ENCODE measurements at places on chromosomes 3 and 15.

- DNase-seq, result no peak
Measured at GRCh38 chr3:513301-513700, 316.7 kb downstream of the CHL1 start.

DNA sequence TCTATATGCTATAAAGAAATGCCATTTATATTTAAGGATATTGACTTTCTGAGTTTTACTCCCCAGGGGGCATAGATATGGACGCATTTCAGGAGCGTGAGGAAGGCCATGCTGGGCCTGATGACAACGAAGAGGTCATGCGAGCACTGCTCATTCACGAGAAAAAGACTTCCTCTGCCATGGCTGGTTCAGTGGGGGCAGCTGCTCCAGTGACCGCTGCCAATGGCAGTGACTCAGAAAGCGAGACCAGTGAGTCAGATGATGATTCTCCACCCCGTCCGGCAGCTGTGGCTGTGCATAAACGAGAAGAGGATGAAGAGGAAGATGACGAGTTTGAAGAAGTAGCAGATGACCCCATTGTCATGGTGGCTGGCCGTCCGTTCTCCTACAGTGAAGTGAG lies 38.4 kb downstream of the GTF2E1 start:
- no peak for DNase-seq

GRCh38 chr3:114436182-114436581 lies 142.4 kb downstream of the TIGIT start:
- no peak for DNase-seq

DNA sequence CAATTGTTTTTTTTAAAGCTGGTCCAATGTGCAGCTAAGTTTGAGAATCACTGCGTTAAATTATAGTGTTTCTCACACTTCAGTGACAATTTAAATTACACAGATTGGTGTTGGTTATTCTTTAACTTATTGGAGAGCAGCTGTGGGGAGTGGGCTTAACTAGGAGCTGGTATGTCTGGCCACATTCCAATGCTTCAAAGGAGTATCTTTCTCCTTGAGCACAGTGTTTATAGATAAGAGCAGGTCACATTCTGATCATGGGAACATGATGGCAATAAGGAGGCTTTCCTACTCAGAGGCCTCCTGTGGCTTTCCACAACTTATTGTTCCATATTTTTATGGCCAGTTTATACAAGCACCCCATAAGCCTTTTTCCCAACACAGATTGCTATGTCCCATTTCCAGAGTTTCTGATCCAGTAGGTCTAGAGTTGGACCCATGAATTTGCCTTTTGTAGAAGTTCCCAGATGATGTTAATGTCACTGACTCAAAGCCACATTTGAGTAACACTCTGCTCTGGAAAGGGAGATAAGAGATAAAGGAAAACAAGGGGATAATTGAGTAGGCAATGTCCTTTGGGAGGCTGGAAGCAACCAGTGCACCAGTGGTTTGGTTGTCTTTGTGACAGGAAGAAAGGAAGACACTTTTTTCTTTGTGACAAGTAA lies 33.0 kb upstream of the PLSCR4 start:
- no peak for DNase-seq

- DNase-seq, result no peak
Measured at GRCh38 chr15:39255760-39256159, 325.1 kb upstream of the THBS1 start.

GRCh38 chr3:124248471-124249028 lies 256.6 kb upstream of the ROPN1 start:
- DNase-seq, result no peak

GRCh38 chr15:27414168-27414870 lies 443.3 kb downstream of the GABRG3 start:
- no peak for DNase-seq

GRCh38 chr3:53589806-53590205 lies 95.4 kb downstream of the CACNA1D start:
- no peak for DNase-seq

GRCh38 chr15:70060993-70061305 lies 36.8 kb downstream of the TLE3 start:
- DNase-seq, result no peak

GRCh38 chr3:51896607-51897305 lies 6.4 kb downstream of the IQCF1 start:
- no peak for DNase-seq

DNA sequence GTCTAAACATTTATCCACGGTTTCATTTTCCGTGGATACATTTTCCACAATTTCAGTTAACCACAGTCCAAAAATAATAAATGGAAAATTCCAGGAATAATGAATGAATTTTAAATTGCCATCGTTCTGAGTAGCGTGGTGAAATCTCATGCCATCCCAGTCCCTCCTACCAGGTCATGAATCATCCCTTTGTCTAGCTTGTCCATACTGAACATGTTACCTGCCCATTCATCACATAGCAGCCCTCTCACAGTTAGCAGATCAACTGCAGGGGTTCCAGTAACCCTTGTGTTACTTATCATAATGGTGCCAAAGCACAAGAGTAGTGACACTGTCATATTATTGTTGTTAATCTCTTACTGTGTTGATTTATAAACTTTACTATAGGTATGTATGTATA lies 124.5 kb downstream of the GSK3B start:
- DNase-seq, result no peak

DNA sequence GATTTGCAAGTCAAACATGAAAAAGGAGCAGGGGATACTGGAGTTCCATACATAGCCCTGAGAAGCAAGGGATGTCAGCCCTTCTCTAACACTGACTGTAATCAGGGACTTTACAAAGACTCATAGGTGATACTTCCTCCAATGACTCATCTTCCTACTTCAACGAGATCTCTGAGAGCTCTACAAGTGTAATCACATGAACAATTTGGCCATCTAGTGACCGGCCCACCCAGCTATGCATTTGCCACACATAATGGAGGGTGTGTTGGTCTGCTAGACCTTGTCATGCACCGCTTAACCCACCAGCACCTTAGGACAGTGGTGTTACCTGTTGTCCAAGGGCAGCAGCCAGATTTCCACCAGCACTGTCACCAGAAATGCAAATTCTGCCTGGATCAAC lies 75.3 kb downstream of the NCEH1 start:
- no peak for DNase-seq

DNA sequence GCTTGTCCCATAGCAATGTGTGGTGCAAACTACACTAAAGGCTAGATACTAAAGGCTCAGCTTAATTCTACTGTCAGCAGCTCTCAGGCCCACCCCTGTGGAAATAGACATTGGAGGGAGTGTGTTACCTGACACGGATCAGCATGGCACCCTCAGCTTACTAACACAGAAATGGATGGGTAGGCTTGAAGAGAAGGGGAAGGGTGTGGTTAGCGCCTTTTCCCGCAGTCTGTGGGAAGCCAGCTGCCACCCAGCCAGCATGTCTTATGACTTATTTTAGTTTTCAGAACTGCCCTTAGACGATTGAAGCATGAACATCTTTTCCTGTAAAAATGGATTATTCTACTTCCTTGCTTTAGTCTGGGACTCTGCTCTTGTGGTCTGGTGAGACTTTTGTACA lies 25.8 kb upstream of the ADPGK start:
- no peak for DNase-seq

GRCh38 chr3:65732051-65732935 lies 306.4 kb downstream of the MAGI1 start:
- DNase-seq, result peak; percentile 83

- DNase-seq, result no peak
Measured at GRCh38 chr3:133925960-133926735, 30.5 kb upstream of the RAB6B start.

GRCh38 chr3:187586226-187586625 lies 84.0 kb downstream of the SST start:
- DNase-seq, result no peak

DNA sequence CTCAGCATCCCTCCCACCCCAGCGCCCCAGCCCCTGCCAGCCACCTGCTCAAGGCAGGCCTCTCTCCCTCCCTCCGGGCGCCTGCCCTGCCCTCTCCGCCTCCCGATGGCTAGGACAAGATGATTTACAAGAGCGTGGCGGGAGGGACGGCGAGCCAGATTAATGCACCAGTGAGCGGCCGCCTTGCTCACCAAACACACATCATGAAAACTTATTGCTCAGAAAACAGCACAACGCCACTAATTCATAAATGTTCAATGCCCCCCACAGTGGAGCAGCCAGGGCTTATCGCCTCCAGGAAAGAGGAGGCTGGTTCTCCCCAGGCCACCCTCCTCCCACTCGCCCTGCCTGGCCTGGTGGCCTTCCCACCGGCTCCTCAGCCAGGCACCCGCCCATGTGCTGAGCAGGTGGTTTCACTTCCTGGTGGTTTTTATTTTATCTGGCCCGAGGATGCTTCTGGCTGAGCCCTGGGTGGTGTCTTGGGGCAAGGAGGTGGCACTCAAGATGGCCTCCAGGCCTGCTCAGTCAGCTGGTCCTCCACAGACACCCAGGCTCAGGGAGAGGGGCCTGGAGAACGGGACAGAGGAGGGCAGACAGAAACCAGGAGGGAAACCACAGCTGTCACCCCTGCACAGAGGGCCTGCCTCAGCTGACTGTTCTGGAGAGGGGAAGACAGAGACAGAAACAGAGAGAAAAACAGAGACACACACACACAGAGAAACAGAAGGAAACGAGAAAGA lies 284.9 kb downstream of the UACA start:
- no peak for DNase-seq

DNA sequence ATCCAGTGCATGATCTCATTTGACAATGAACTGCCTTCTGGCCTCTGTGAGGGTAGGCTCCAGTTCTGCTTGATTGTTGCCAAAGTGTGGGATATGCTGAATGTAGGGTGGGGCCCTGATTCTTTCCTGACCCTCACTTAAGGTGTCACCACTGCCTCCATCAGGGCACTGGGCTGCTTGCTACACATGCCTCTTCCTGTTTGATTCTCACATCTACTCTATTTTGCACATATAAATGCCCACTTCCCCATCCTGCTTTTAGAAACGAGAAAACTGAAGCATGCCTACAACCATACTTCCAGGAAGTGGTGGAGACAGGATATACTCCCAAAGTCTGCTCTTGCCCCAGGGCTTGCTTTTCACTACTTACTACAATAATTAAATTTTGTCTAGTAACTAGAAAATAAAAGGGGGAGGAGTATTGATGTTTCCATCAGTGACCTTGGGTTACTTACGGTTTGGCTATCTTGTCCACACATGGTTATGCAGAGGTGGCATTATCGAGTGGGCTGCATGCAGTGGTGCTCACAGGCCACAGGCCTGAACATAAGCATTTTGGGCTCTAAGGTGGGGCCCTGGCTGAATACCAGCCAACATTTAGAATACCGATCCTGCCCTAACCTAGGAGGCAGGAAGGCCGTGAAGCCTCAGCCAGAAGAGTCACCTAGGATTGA lies 6.7 kb downstream of the ZDHHC3 start:
- no peak for DNase-seq

- DNase-seq, result no peak
Measured at GRCh38 chr3:52205727-52206372, 7.9 kb downstream of the ALAS1 start.

GRCh38 chr15:87828608-87829007 lies 427.9 kb downstream of the NTRK3 start:
- no peak for DNase-seq

GRCh38 chr15:44137750-44138149 lies 57.3 kb downstream of the FRMD5 start:
- DNase-seq, result no peak

DNA sequence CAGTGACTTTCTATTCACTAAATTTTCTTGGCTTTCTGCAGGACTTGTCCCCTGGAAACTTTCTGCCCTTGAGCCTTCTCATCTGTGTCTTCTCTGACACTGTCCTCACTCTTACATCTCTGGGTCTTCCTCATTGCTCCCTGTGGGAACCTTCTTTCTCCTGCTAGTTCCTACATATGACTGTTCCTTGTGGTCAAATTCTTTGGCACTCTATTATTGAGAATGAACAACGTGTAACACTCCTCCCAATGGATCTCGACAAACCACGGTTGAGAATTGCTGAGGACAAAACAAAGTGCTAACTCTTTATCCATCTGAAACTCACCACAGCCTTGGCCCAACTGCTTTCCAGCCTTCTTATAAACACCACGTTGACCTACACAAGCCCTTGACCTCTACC lies 3.5 kb upstream of the FAM81A start:
- DNase-seq, result no peak

DNA sequence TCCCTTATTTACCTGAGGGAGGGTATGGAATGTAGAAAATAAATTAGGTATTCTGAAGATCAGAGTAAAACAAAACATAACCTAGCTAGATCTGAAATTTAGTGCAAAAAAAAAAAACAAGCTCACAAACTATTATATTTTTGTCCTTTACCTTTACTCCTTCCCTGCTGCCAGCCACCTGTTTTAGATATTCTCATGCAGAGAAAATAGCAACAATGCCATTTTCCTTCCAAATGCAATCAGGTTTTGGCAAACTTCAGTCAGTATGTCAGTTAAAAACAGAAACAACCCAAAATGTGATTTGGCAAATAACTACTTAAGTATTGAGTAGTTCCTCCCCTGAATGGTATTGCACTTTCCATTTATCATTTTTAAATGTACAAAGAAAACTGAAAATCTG lies 35.8 kb downstream of the PEAK1 start:
- no peak for DNase-seq

GRCh38 chr3:49158103-49158709 lies 7.9 kb downstream of the CCDC71 start:
- DNase-seq, result no peak

DNA sequence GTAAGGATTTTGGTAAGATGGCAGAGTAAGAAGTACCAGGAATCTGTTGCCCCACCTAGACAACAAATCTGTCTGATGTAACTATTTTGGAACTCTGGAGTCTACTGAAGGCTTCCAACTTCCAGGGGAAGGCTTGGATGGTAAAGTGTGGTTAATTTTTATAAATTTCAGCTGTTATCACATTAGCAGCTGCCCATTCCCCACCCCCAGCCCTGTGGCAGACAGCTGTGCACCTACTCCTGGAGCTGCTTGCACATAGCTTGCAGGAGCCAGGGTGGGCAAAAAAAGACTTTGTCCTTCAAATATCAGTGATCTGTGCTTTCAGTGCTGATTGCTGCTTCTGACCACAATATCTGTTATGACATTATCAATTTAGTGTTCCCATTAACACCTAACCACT lies 47.4 kb downstream of the FRMD5 start:
- no peak for DNase-seq

- DNase-seq, result peak; percentile 21
Measured at GRCh38 chr3:114447950-114448479, 154.2 kb downstream of the TIGIT start.

GRCh38 chr15:69074001-69074842 lies 59.7 kb downstream of the NOX5 start:
- DNase-seq, result no peak

GRCh38 chr15:78880242-78880533 lies 7.5 kb downstream of the MORF4L1 start:
- no peak for DNase-seq

GRCh38 chr3:120615847-120616609 lies 19.9 kb downstream of the NDUFB4 start:
- no peak for DNase-seq

- DNase-seq, result no peak
Measured at GRCh38 chr3:133451309-133451708, 51.5 kb downstream of the BFSP2 start.

DNA sequence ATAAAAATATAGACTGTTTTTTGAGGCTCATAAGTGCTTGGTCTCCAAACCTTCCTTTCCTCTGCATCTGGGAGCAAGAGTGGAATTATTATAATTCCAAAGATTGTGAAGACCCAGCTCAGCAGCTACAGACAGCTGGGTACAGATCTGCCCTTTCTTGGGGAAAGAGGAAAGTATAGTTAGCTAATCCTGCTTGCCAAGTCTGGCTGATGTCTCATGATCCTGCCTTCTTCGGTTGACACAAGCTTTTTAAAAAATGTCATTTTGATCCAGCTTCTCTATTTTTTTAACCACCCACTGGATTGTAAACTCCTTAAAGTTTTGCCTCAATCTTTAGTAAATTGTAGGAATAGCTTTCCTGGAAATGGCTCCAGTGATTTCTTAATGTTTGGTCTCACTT lies 181.1 kb downstream of the LRTM1 start:
- no peak for DNase-seq

- no peak for DNase-seq
Measured at GRCh38 chr15:59991834-59992233, 12.3 kb upstream of the FOXB1 start.

All from hippocampal formation (tissue), 2 donors.